T-cell (primary cell): ENCODE measurements at places on chromosomes 6 and 20. TPM values are rescaled to one million over a fixed set of nuclear protein-coding genes. Genes with fewer than 3 reads are reported as not detected.
A peak's percentile ranks its signal among the peaks of the same experiment; 100 is the strongest.

PSORS1C2 gene
- total RNA-seq = not detected

ZNF343 gene
- total RNA-seq = 10.9 TPM

NRSN1 gene
- not detected for total RNA-seq

BFSP1 gene
- 0.49 TPM for total RNA-seq

LY6G6D gene
- not detected for total RNA-seq

GRCh38 chr20:44662261-44662660, 10.8 kb upstream of the ADA start:
- no peak overlapping the region for H3K4me3 ChIP-seq
- H3K36me3 ChIP-seq = peaks cover 27% of the 10 kb centered on the region
- no peaks in the 10 kb centered on the region for H3K27me3 ChIP-seq

DNA sequence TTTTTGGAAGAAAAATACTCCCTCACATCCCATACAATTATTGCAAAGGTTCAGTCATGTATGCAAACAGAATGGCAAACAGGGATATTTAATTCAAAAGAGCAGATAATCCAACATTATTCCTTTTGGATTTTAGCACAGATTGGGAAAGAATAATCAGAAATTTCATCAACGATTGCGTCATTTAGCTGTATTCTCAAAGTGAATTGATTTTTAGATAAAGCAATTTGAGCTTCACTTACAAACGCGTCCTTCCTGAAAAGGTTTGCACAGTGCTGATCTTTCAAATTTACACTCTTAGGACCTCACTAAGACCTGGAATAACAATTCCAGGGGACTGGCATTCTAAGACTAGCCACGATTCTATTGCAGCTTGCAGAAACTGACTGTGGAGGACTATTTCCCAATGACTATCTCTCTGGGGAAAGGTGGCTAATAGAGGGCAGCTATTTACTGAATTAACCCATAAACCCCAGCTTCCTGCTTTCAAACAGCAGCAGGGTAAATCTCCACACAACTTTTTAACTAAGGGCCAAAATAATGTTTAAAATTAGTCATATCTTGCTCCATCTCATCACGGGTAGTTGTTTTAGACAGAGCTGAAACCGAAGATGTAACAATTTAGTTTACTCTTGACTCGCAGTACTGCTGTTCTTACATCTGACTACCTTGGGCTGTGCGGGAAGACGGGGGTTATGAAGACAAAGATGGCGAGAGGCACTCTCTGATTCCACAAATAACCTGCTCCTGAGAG, 131.2 kb upstream of the FAM184A start:
- H3K4me1 ChIP-seq = no peaks in the 10 kb centered on the region
- no peak overlapping the region for H3K27ac ChIP-seq
- H3K36me3 ChIP-seq = no peaks in the 10 kb centered on the region
- no peaks in the 10 kb centered on the region for H3K27me3 ChIP-seq
- DNase-seq = no peak

DNA sequence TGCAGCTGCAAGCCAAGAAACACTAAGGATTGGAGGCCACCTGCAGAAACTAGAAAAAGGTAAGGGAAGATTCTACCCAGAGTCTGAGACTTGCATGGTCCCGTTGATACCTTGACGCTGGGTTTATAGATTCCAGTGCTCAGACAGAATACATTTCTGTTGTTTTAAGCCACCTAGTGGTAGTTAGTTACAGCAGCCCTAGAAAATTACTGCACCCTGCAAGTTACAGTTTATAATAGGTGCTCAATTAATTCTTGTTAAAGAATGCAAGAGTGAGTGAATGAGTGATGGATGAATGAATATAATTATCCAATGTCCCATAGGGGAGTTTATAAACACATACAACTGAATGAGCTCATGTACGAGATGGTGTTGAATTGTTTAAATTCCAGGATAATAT, 453.1 kb upstream of the SLC35B3 start:
- no peak for DNase-seq
- H3K4me3 ChIP-seq = no peak overlapping the region
- no peak overlapping the region for H3K27ac ChIP-seq
- no peaks in the 10 kb centered on the region for H3K27me3 ChIP-seq

- H3K36me3 ChIP-seq = no peaks in the 10 kb centered on the region
- peaks cover 6% of the 10 kb centered on the region for H3K4me1 ChIP-seq
- no peak overlapping the region for H3K4me3 ChIP-seq
- H3K27me3 ChIP-seq = no peaks in the 10 kb centered on the region
- no peak overlapping the region for H3K27ac ChIP-seq
Observed at GRCh38 chr6:15948930-15949900, 179.7 kb upstream of the MYLIP start.

GRCh38 chr6:83153883-83154521, 39.1 kb downstream of the PGM3 start:
- peaks cover 56% of the 10 kb centered on the region for H3K36me3 ChIP-seq
- H3K27me3 ChIP-seq = no peaks in the 10 kb centered on the region
- H3K4me3 ChIP-seq = no peak overlapping the region
- no peak for DNase-seq
- H3K4me1 ChIP-seq = no peaks in the 10 kb centered on the region
- no peak overlapping the region for H3K27ac ChIP-seq

DNA sequence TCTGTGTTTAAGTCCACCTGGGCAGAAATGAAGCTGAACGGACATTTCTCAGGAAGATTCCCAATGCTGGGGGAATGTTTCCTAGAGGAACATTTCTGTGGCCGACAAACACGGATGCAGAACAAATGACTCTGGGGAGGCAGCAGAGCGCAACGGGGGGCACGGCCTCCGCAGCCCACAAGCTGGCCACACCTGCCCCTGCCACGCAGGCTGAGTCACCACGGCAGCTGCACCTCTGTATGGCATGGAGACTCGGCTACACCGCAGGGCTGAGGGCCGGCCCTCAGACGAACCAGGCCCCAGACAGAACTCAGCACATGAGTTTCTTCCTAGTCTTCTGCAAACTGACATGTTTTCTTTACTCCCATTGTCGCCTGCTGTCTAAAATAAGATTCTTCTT, 10.0 kb upstream of the PRR18 start:
- no peak for DNase-seq
- H3K36me3 ChIP-seq = peaks cover 5% of the 10 kb centered on the region
- no peak overlapping the region for H3K4me3 ChIP-seq
- H3K4me1 ChIP-seq = no peaks in the 10 kb centered on the region
- no peak overlapping the region for H3K27ac ChIP-seq

GRCh38 chr6:22570185-22570551, 802 bp downstream of the HDGFL1 start:
- H3K4me3 ChIP-seq = no peak overlapping the region
- H3K4me1 ChIP-seq = no peaks in the 10 kb centered on the region
- H3K27ac ChIP-seq = no peak overlapping the region

GRCh38 chr6:137658287-137658686, 164.1 kb upstream of the OLIG3 start:
- H3K4me3 ChIP-seq = no peak overlapping the region
- H3K4me1 ChIP-seq = no peaks in the 10 kb centered on the region
- no peak overlapping the region for H3K27ac ChIP-seq
- peaks cover 2% of the 10 kb centered on the region for H3K27me3 ChIP-seq
- DNase-seq = no peak

- no peak overlapping the region for H3K4me3 ChIP-seq
- no peak for DNase-seq
- no peak overlapping the region for H3K27ac ChIP-seq
- H3K36me3 ChIP-seq = no peaks in the 10 kb centered on the region
Observed at GRCh38 chr6:156955494-156956183, 178.5 kb downstream of the ARID1B start.

- H3K4me1 ChIP-seq = no peaks in the 10 kb centered on the region
- no peaks in the 10 kb centered on the region for H3K36me3 ChIP-seq
- H3K27me3 ChIP-seq = no peaks in the 10 kb centered on the region
- no peak overlapping the region for H3K27ac ChIP-seq
Observed at GRCh38 chr6:85241498-85242052, 208.3 kb upstream of the NT5E start.

DNA sequence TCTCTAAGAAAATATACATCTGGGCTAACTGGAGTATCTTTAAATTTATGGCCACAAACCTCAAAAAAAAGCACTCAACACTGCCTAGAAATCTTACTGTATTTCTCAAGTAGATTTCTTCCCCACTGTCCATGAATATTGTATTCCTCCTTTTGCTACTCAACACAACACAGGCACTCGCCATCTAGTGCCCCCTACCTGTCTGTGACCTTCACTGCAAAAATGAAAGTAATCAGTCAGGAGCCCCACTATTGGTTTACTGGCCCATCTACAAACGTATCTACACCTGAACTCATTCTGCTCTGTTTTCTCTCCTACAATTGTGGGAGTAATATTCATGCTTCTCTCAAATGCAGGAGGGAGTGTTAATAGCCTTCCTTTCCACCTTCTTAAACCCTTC, 58.3 kb downstream of the LY86 start:
- H3K36me3 ChIP-seq = no peaks in the 10 kb centered on the region
- no peak for DNase-seq
- H3K27ac ChIP-seq = no peak overlapping the region
- no peaks in the 10 kb centered on the region for H3K4me1 ChIP-seq
- H3K27me3 ChIP-seq = peaks cover 3% of the 10 kb centered on the region

DNA sequence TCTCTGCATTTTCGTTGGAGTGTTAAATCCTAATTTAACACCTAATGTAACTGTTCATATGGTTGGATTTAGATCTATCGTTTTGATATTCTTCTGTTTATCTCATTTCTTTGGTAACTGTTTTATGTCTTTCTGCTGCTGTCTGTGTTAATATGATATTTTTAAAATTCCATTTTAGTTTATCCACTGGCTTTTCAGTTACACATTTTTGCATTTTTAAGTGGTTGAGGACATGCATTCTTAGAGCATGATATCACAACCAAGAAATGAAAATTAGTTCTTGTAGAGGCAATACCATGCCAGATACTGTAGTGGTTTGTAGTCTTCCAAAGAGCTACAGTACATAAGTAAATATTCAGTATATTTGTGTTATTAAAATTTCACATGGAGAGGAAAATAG, 58.6 kb downstream of the LIN28B start:
- no peaks in the 10 kb centered on the region for H3K4me1 ChIP-seq
- no peak overlapping the region for H3K4me3 ChIP-seq
- no peaks in the 10 kb centered on the region for H3K27me3 ChIP-seq
- H3K27ac ChIP-seq = no peak overlapping the region

DNA sequence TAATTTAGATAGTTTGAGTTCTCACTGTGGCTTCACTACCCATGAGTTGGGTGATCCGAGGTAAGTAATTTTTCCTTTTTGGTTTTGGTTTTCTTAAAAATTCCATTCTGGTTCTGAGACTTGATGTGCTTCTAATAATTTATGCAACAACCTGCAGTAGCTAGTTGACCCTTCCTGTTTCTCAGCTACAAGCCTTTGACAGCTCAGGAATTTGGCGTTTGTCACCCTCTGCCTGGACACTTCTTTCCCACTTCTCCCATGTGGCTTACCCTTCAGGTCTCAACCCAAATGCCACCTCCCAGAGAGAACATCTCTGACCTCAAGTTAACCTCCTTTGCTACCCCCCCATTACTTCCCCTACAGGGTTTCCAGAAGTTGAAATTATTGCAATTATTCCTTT, 49.7 kb upstream of the TSHZ2 start:
- no peaks in the 10 kb centered on the region for H3K27me3 ChIP-seq
- no peak overlapping the region for H3K27ac ChIP-seq
- no peaks in the 10 kb centered on the region for H3K4me1 ChIP-seq
- H3K4me3 ChIP-seq = no peak overlapping the region

DNA sequence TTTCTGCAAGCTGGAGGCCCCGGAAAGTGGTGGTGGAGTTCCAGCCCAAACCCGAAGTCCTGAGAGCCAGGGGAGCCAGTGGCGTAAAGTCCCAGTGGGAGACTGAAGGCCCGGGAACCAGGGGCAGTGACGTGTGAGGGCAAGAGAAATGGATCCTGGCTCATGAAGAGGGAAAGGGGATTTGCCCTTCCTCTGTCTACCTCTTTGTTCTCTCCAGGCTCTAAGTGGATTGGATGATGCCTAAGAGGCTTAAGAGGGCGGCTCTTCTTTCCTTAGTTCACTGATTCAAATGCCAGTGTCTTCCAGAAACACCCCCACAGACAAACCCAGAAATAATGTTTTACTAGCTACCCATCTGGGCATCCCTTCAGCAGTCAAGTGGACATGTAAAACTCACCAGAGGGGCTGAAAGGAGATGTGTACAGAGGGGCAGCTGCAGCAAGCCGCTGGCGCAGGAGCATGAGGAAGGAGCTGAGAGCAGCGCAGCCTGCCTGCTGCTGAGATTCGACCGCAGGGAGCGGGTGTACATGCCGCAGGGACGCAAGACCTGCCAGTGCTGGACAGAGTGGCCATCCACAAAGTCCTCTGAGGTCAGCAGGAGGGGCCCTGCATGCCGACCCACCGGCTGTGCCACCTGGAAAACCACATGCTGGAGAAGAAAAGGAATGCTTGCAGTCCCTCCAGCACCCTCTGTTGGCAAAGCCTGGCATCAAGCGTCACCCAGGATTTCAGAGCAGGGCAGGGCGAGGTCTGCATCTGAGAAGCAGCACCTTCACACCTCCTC, 29.5 kb downstream of the CDYL start:
- H3K4me3 ChIP-seq = no peak overlapping the region
- peak; percentile 24 for DNase-seq
- H3K27me3 ChIP-seq = no peaks in the 10 kb centered on the region
- H3K4me1 ChIP-seq = peaks cover 3% of the 10 kb centered on the region

GRCh38 chr6:137933696-137934095, 66.6 kb downstream of the TNFAIP3 start:
- no peak for DNase-seq
- H3K27ac ChIP-seq = no peak overlapping the region
- no peaks in the 10 kb centered on the region for H3K36me3 ChIP-seq
- H3K27me3 ChIP-seq = no peaks in the 10 kb centered on the region
- H3K4me3 ChIP-seq = no peak overlapping the region
- H3K4me1 ChIP-seq = peaks cover under 1% of the 10 kb centered on the region

- H3K36me3 ChIP-seq = no peaks in the 10 kb centered on the region
- no peak for DNase-seq
- no peak overlapping the region for H3K27ac ChIP-seq
Observed at GRCh38 chr6:4478098-4478497, 298.1 kb upstream of the CDYL start.
